SK-MEL-5 (cell line): ENCODE measurements at places on chromosomes 11 and 22. TPM values are rescaled to one million over a fixed set of nuclear protein-coding genes. Genes with fewer than 3 reads are reported as not detected.

DNA sequence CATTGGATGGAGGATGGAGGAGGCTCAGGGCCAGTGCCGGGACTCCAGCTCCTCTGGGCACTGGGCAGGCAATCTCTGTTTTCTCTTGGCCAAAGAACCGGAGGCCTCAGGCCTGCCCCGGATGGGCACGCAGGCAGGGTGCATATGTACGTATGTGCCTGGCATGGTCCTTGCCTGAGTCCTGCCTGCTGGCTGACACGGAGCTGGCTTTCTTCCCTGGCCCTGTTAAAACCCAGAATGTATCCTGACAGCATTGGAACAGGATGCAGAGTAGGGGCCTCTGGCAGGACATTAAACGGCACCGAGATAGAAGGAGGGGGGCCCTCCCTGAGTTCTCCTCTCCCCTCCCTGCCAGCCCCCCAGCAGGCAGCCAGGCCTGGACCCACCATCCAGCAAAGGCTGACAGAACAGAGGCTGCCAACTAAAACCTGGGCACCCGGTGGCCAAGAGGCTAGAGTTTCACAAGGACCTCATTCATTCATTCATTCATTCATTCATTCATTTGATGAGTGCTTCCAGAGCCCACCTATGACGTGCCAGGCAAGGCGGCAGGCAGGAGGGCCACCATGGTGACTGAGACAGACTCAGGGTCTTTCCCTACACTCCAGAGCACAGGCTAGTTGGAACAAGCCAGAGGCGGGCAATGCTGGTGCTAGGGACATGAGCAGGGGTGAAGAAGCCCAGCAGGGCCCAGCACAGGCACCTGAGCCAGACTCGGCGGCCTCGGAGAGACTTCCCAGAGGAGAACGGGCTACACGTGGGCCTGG, 28.8 kb downstream of the FLRT1 start:
- no peak for DNase-seq

GRCh38 chr11:9720290-9720630, 56.4 kb downstream of the SWAP70 start:
- DNase-seq, result no peak

DNA sequence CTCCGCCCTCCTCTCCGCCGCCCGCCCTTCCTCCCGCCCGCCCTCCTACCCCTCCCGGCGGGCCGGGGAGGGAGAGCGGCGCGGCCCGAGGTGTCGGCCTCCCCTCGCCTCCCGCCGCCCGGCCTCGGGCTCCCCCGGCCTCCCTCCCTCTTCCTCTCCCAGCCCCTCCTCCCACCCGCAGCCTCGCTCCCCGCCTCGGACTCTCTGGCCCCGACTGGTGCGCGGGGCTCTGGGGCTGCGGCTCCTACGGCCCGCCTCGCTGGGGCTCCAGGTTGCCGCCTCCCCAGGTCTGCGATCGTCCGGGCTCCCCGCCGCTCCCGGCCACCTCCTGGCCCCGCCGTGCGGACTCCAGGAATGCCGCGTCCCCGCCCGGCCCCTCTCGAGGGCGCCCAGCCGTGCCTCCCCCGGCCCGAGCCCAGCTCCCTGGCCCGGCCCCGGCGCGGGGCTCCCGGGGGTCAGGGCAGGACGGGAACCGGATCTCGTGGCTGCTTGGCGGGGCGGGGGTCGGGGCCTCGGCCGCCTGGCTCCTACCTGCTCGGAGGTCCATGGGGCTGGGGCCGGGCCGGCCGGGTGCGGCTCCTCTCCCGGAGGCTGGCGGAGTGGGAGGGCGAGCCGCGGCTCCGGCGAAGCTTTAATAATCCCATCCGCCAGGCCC, at the start of gene CLCF1:
Gene CLCF1 (minus strand): TSS at position 606 of the 655 bp plus-strand sequence. CDS start 59 bp downstream, at position 547.
- peak; percentile 19 for DNase-seq

GRCh38 chr11:123265951-123266350, 70.9 kb upstream of the CLMP start:
- no peak for DNase-seq

GRCh38 chr22:28986366-28986765, 75.3 kb downstream of the C22orf31 start:
- no peak for DNase-seq

DNA sequence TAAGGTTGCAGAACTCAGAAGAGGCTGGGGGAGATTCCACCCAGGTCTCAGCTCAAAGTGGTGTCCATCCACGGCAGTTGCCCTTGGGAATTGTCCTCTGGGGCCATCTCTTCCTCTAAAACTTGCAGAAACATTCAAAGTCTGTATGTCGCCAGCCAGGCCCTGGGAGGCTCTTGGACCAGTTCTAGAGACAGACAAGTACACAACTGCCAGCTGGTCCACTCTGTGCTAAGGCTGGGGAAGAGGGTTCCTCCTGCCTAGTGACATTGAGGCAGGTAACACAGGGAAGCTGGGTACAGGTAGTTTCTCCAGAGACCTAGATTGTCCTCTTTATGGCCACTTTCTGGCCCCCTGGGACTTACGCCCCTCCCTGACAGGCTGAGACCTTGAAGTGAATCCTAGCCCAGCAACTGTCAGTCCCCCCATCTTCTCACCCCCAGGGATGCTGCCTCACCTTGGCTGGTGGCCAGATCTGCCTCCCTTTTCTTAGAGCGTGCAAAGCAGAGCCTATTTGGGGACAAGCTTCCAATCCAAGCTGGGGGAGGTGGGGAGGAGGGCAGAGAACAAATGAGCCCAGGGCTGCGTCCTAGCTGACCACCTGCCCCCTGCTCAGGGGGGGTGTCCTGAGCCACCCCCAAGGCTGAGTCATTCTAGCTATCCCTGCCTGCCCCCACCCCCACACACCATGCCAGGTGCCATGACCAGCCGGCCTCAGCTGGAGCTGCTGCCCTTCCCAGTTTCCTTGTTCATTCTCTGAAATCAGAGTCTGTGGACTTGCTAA, 8.4 kb downstream of the FAM83F start:
- DNase-seq, result no peak

- no peak for DNase-seq
Observed at GRCh38 chr22:39967103-39967829, 7.1 kb downstream of the TMA7B start.

- no peak for DNase-seq
Observed at GRCh38 chr11:27381238-27381666, 18.2 kb upstream of the CCDC34 start.

SMDT1 gene
- 17.4 and 19.5 TPM in 2 replicates for total RNA-seq

- DNase-seq, result no peak
Observed at GRCh38 chr11:81070948-81071347, 1630.1 kb upstream of the TENM4 start.

- DNase-seq, result peak; percentile 48
Observed at GRCh38 chr22:19679522-19680101, 34.7 kb upstream of the SEPTIN5 start.

GRCh38 chr11:75563978-75564552, 2.0 kb downstream of the SERPINH1 start:
- peak; percentile 45 for DNase-seq

DNA sequence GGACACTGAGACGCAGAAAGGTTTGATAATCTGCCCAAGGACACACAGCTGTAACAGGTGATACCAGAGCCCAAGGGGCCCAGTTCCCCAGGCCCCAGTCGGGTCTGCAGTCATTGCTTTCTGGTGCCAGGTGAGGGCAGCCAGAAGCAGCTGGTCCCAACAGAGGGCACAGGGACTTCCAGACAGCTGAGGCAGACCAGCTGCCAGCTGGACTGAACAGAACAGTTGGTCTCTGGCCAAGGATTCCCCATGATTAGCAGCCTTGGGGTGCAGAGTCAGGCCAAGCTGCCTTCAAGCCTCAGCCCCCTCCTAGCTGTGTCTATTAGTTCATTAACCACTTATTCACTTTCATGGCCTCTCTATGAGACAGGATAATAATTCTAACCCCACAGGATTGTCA, 105.6 kb downstream of the RRAS2 start:
- DNase-seq, result no peak

PAK1 gene
- 28.8 and 29.0 TPM in 2 replicates for total RNA-seq

DNA sequence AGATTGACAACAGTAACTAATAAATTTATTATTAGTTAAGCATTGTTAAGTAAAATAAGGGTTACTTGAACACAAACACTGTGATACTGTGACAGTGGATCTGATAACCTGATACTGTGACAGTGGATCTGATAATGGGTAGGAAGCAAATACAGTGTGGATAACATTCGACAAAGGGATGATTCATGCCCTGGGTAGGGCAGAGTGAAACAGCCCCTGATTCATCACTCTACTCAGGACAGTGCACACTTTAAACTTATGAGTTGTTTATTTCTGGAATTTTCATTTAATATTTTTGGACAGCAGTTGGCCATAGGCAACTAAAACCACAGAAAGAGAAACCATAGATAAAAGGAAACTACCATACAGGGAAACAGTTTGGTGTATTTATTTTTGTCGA, 60.8 kb upstream of the CTSC start:
- peak; percentile 28 for DNase-seq

DNA sequence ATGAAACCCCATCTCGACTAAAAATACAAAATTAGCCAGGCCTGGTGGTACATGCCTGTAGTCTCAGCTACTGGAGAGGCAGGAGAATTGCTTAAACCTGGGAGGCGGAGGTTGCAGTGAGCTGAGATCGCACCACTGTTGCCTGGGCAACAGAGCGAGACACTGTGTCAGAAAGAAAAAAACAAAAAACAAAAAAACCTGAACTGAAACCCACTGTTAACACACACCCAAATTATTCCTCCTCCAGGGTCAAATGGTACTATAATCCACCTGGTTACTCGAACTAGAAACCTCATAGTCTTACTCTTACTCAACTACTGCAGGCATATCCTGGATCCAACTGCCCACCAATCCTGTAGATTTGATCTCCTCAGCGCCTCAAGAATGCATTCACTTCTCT, 35.5 kb downstream of the USP28 start:
- DNase-seq, result no peak

GP1BB gene
- 1.5 and 1.6 TPM in 2 replicates for total RNA-seq
